ENCODE measurements at places on chromosomes 7 and 10.

DNA sequence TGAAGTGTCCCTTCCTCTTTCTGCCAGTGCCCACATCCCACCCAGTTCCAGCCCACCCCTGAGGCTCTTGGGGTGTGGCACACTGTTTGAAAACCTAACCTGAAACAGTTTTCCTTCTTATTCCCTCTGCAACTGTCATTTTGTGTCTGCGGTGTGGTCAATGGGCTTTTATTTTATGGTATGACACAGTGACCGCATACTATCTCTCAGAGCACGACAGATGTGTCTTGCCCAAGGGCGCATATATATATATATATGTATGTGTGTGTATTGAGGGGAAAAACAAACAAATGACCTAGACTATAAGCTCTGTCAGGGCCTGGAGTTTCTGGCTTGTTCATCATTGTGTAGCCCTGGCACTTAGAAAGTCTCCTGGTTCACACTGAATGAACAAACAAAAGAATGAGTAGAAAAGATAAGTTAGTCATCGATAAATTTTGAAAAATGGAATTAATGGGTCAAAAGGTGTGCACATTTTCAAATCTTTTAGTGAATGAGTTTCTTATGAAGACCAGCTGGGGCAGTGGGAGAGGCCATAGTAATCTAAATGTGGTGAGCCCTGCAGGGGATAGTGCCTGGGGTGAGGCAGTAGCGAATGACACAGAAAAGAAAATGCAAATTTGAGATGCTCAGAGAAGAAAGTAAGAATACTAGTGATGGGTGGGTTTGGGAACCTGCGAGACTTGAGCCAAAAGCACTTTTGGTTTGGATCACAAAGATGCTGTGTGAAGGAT, 198.4 kb downstream of the SNX10 start:
- no peak for DNase-seq

- DNase-seq: no peak
These were observed 1.3 kb downstream of the INSYN2A start for GRCh38 chr10:127195041-127195506.

GRCh38 chr7:155418304-155418703, 39.6 kb upstream of the EN2 start:
- no peak for DNase-seq

GRCh38 chr7:131948434-131949053, 392.1 kb upstream of the PODXL start:
- DNase-seq: no peak

- no peak for DNase-seq
These were observed 102.3 kb upstream of the PPIF start for GRCh38 chr10:79244841-79245504.
